Stimulated activated CD8-positive, alpha-beta memory T cell treated with anti-CD3 and anti-CD28 coated beads, Interleukin-7, amount 100 ng/mL, for 1 hour (primary cell): ENCODE measurements at places on chromosomes 12 and 14.

DNA sequence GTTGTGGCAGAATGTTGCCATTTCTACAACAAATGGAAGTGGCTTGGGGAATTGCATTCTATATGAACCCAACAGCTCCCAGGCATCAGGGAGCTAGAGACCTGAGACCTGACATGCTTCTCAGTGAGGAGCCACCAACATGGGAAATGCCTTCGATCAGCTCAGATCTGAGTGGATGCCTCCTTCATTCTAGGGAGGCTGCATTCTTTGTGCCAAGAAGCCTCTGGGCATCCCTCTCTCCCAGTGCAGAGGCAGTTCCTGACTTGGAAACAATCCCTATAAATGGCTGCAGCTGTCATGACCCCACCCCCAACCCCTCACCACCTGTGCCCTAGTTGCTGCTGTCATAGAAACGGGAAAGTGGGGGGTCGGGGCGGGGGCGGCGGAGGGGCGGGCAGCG is 196.3 kb downstream of the PPM1H start:
- DNase-seq = no peak

GRCh38 chr12:71865166-71865713 is 25.7 kb downstream of the TBC1D15 start:
- DNase-seq = no peak

DNA sequence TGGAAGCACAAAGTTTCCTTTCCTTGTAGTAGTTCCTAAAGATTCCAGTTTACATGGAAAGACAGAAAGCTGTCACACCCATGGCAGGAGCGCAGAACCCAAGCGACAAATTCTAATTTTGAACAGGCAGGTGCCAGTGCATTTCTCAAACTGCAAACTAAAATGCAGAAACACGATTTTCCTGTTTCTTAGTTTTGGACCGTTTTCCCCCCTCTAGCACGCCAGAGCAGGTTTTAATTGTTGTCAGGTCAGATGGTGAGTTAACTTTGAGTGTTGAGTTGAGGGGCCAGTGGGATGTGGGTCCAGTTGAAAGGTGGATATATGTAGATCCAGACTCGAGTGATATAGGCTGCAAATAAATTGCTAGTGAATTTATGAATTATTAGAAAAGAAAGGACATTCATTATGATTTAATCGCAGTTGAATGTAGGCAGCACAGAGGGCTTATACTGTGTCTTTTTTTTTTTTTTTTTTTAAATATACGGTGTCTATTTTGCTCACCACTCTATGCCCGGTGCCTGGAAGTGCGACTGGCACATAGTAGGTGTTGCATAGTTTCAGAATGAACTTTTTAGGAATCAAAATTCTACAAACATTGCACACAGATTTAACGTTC is 909 bp upstream of the ETFBKMT start:
- DNase-seq = no peak

GRCh38 chr12:40338071-40338470 is 113.3 kb downstream of the LRRK2 start:
- no peak for DNase-seq

GRCh38 chr14:82854131-82854530 is 1320.5 kb upstream of the SEL1L start:
- DNase-seq = no peak

- no peak for DNase-seq
These were observed 5.1 kb downstream of the KIF5A start for GRCh38 chr12:57554897-57555296.

DNA sequence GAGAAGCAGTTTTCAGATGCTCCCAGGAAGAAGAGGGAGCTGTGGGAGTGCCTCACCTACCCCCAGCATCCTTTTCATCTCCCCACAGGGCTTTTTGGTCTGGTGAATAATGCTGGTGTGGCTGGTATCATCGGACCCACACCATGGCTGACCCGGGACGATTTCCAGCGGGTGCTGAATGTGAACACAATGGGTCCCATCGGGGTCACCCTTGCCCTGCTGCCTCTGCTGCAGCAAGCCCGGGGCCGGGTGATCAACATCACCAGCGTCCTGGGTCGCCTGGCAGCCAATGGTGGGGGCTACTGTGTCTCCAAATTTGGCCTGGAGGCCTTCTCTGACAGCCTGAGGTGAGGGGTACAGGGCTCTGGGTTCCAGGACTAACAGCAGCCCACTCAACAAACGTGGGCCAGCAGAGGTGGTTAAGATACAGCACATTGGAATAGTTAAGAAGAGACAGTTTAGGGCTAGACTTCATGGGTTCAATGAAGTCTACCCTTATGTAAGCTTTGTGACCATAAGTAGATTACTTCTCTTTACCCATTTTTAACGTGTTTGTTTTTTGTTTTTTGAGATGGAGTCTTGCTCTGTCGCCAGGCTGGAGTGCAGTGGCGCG is 1.5 kb downstream of the RDH5 start:
- DNase-seq = no peak

GRCh38 chr12:50240096-50240791 is 43.1 kb downstream of the LIMA1 start:
- DNase-seq = no peak

DNA sequence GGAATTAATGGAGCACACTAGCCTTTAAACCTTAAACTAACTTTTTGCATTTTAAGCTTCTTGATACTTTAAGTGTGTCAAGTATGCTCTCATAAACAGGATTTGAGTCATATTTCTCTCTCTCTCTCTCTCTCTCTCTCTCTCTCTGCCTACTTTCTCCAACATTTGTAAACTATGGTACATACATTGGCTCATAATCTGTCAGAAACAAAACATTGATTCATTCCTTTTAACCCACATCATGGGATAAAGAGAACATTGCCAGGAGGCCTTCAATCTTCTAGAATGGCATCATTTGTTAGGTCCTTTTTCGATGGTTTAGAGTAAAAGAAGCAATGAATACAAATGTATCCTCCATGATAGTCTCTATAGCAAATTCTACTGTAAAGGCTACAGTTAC is 81.6 kb upstream of the RERGL start:
- DNase-seq = no peak

- DNase-seq = no peak
These were observed 83.7 kb downstream of the ST8SIA1 start for GRCh38 chr12:22250762-22251161.

GRCh38 chr12:14252697-14253096 is 112.8 kb upstream of the ATF7IP start:
- no peak for DNase-seq

DNA sequence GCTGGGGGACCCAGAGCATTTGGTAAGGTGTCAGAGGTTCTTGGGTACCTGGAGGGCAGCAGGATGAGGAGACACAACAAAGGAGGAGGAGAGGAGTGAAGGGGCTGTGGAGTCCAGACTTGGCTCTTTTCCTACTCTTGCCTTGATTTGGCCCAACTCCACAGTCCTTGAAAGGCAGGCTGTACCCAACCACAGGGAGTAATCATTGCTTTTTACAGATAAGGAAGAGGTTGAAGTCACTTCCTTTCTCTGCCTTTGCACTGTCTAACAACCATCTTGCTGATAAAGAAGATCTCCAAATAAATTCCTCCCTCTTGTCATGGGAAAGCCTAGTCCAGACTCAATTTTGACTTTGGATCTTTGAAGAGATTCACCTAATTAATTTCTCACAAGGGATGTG is 226.8 kb upstream of the HMGA2 start:
- no peak for DNase-seq

DNA sequence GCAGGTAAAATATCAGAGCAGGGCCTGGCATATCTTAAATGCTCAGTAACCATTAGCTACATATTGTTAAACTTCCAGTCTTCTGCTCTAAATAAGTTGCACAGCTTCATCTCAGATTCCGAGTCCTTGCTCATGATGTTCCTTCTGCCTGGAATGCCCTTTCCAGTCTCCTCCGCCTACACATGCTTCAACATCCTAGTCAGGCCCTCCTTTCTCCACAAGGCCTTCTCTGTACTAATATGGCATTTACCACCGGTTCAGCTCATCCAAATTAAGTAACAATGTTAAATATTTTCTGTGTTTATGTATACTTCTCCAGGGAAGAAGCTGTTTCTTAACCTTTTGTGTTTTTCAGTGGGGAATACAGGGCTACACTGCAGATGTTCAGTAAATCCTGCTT is 8.5 kb downstream of the DHH start:
- DNase-seq = no peak

DNA sequence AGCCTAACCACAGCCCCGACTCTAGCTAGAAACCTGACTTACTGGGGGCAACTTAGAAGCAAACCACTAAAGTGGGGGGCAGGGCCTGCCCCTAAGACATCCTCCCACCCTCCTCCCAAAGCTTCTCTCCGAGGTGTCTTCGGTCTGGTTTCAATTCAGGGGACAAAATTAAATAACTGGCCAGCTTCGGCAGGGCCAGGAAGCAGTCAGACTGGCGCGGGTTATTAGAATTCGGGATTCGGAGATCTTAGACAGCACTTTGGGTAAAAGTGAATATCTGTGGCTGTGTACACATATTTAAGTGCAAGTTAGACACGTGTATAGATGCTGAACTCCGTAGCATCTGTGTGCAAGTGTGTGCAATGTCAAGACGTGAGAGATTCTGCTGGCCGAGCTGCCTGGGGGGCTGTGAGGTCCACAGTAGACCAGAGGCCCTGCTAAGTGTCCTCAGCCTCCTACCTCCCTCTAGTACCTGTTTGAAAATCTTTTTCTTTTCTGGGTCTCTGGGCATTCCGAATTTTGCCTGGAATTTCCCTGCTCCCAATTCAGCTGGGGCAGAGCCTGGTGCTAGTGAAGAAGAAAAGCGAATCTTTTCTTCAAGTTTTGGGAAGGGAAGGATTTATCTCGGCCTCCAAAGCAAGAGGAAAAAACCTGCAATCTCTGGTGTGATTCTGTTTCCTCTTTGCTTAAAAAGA is 4.0 kb upstream of the HOXC10 start:
- no peak for DNase-seq

DNA sequence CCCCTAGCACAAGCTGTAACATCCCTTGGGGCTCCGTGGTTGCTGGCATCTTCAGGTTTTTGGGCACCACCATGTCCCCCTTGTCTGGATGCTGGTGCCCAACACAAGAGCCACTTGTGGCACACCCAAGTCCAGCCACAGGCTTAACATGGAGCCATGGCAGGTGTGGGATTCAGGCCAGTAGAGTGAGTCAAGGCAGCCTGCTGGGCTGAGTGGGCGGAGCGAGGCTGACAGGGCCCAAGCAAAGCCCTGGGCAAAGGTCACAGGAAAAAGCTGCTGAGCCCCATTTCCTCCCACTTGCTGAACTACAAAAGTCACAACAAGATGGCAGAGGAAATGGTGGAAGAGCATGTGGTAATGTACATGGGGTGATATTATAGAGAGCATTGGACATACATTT is 950.7 kb upstream of the FLRT2 start:
- DNase-seq = no peak

DNA sequence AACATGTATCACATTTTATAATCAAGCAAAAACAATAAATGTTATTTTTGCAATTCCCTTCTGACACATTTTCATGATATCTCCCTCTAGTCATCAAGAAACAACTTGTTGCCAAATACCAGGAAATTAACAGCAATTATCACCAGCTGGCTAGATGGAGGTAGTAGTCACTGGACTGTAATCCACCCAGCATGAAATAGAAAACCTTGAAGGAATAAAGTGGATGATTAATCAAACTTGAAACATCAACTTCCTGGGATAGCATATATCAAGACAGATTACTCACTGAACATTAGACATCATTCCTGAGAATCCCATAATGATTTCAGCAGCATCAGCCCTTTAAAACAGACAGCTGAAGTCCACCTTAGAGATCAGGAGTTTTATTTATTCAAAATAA is 259.0 kb downstream of the CCDC59 start:
- DNase-seq = no peak

DNA sequence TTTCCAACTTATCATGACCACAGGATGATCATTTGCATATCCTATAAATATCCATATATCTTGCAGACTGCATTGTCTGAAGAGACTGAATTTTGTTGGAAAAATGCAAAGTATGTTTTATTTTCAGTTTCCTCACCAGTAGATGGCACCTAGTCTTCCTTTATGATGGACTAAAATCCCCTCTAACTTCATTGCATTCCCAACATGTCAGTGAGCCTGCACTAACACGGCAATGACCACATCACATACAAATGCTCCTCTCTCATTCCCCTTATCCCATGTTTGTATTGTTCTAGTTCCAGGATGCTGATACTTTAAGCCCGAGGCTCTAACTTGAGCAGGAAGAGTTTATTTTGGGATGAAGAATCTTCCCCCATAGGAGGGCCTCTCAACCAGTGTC is 24.7 kb upstream of the MYBPC1 start:
- no peak for DNase-seq

GRCh38 chr12:20309504-20310148 is 58.7 kb upstream of the PDE3A start:
- no peak for DNase-seq

- no peak for DNase-seq
These were observed 338.8 kb upstream of the DDHD1 start for GRCh38 chr14:53491884-53492277.

DNA sequence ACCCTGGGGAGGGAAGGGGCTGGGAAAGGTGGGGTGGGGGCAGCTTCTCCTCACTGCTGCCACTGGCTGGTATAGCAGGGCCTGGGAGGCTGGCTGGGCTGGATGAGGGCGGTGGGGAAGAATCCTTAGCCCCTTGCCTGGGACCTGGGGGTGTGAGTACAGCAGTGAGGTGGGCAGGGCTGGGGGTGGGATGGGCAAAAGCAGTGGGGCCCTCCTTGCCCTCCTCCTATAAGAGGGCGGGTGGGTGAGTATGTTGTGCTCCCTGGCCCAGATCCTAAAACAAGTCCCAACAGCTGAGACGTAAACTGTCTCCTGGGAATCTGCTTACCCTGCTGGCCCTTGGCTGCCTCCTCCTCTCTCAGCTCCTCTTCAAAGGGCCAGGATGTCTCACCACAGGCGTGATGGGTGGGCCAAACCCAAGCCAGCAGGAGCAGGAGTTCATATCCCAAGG is 2.2 kb downstream of the NCKAP5L start:
- DNase-seq = no peak

GRCh38 chr14:64092940-64093339 is 201.2 kb downstream of the ESR2 start:
- no peak for DNase-seq

DNA sequence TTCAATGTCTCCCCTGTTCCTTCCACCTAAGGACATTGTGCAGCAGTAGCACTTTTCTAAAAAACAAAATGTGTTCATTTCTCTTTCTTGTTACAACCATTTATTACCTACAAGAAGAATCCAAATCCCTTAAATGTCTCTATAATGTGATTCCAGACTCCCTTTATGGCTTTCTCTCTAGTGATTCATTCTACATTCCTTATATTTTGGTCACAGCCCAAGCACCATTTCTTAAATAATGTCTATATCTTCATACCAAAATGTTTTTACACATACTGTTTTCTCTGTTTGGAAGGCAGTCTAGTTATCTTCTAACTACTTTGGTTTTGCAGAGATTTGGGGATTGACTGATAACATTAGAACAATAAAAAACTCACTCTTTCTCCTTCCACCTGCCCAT is 1037.3 kb upstream of the FLRT2 start:
- DNase-seq = no peak

DNA sequence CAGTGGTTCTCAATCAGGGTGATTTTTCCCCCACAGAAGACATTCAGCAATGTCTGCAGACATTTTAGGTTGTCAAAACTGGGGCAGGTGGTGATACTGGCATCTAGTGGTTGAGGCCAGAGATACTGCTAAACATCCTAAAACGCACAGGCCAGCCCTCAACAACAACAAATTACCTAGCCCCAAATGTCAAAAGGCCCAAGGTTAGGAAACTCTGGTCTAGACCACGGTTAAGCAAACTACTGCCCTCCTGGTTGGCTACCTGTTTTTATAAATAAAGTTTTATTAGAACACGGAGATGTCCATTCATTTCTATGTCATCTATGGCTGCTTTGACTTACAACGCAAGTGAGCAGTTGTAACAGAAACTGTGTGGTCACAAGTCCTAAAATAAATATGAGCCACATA is 186.7 kb downstream of the EFCAB11 start:
- peak; percentile 26 for DNase-seq
